Foreskin melanocyte (primary cell): ENCODE measurements at places on chromosomes 5 and 9.

DNA sequence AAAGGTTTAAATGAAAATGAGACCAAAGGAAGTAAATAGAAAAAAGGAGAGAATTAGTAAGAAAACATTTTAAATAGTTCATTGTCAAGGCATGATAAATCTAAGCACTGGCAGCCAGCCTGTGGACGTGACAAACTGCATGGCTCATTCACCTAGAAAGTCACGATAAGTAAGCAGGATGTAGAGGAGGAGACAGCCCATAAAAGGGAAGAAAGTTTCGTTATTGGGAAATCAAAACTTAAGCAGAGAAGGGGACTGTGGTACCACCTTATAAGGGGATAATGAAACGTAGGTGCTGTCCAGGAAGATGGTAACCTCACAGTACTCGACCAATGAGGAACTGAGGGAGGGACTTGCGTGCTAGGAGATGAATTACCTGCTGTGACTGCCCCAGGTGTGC, 494.5 kb upstream of the GRAMD2B start:
- no peak for DNase-seq

- no peak for DNase-seq
Observed at GRCh38 chr9:32487981-32488380, 38.0 kb downstream of the RIGI start.

GRCh38 chr5:54320256-54320655, 9.9 kb upstream of the ARL15 start:
- DNase-seq = no peak

DNA sequence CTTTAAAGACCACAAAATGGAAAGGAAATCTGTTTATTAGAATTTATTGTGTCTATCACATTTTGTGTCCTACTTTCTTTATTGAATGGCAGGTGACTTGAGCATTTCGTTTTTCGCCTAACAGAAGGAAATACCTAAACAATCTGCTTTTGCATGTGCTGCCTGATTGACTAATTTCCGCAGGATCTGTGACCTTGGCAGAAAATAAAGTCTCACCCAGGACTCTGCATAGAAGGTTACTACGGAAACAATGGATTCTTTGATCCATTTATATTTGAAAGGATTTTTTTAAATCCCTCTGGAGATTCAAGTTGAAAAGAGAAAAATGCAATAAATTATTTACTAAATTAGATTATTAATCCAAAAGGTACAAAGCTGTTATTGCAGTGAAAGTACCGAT, 61.0 kb upstream of the CAST start:
- peak; percentile 39 for DNase-seq
